ENCODE measurements at places on chromosomes 11 and 22.

DNA sequence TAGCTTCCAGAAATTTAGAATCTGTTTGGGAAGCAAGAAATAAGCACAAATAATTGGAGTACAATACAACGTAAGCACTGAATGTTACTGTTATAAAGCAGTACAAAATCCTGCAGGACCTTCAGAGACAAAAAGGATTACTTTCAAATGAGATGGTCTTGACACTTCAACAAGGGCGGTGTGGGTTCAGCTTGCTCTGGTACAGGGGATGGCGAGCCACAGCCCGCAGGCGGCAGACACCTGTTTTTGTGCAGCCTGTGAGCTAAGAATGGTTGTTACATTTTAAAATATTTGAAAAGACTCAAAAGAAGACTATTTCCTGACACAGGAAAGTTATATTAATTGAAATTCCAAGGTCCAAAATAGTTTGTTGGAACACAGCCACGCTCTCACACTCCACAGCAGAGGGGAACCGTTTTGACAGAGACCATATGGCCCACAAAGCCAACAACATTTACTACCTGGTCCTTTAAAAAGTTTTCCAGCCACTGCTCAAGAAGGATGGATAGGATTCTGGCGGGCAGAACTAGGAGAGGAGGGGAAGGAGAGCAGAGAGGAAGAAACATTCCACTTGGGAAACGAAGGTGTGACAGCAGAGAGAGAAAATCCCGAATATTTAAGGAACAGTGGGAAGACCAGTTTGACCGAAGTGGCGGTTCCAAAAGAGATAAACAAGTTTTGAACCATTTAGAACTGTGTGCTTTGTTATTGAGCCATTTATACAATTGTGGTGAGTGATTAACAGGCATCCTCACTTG, 6.3 kb downstream of the PRDM10 start:
- no peak for DNase-seq

DNA sequence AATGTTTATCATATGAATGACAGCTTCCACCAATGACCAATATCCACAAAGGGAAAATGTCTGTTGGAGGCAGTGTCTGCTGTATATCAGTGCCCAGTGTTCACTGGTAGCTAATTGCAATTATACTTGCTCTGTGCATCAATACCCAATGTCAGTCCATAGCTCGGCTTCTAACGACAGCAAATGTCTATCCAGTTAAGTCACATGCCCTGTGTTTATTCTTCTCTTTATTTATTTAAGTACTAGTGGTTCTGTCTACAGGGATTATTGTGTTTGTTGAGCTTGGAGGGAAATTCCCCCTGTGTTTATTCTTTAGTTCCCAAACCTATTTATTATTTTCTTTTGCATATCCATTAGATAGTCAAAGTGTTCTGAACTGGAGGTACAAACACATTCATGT, 18.6 kb downstream of the TSKU start:
- no peak for DNase-seq

DNA sequence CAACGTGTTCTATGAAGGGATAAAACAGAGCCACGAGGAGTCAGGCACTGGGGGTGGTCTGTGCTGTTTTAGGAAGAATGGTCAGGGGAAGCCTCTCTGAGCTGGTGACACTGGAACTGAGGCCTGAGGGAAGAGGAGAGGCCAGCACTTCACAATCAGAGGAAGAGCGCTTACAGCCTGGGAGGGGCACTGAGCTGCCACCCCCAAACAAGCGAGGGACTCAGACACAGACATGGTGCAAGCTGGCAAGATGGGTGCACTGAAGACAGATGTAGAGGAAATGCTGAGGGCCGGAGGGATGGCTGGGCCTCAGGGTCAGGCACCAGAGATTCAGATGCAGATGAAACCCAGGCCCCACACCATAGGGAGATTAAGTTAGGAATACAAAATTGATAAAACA, 40.0 kb upstream of the TP53I11 start:
- DNase-seq: no peak

GRCh38 chr11:74203966-74204365, 32.9 kb downstream of the PPME1 start:
- DNase-seq: no peak

DNA sequence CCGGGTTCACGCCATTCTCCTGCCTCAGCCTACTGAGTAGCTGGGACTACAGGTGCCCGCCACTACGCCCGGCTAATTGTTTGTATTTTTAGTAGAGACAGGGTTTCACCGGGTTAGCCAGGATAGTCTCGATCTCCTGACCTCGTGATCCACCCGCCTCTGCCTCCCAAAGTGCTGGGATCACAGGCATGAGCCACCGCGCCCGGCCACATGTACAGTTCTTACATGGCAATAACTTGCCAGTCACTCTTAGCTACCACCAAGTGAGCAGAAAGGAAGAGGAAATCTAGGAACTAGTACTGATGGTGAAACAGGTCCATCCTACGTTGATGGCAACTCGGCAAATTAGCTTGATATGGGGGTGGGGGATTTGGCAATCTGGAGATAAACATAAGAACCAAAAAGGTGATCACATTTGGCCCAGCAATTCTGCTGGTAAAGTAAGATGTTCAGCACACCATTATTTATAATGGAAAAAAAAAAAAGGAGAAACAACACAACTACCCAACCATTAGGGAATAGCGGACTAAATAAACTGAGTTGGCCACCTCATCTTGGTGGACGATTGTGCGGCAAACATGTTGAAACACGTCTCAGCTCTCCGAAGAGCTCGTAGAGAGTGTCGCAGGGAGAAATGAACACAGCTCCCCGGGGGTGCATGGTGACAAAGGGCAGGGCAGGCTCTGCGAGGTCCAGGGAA, 5.3 kb downstream of the NLRP6 start:
- DNase-seq: no peak

GRCh38 chr11:119449498-119449897, 26.5 kb upstream of the THY1 start:
- no peak for DNase-seq

- no peak for DNase-seq
Measured at GRCh38 chr11:119794756-119795155, 65.8 kb upstream of the NECTIN1 start.

GRCh38 chr11:15884777-15885540, 471.4 kb downstream of the SOX6 start:
- no peak for DNase-seq

- DNase-seq: no peak
Measured at GRCh38 chr11:70201882-70202861, 924 bp upstream of the FADD start.

- DNase-seq: no peak
Measured at GRCh38 chr11:47220401-47220821, 5.6 kb downstream of the DDB2 start.

DNA sequence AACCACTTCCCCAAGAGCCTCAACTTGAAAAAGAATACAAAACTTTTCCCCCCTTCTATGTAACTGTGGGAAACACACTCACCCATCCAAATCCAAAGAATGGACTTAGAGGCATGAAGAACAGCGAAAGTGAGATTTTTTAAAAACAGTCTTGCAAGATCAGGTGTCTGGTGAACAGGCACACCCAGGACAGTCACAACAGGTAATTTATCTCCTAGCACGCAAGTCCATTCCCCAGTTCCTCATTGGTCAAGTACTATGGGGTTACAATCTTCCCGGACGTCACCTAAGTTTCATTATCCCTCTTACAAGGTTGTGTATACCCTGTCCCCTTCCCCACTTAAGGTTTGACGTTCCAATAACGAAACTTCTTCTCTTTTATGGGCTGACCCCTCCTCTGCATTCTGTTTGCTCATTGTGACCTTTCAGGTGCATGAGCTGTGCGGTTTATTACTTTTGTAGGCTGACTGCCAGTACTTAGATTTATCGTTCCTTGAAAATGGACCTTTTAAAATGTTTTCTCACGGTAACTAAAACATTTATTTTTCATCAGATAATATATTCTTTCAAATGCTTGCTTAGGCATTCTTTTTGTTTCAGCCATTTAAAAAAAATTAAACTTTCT, 1401.9 kb downstream of the FAM181B start:
- no peak for DNase-seq

GRCh38 chr11:14678350-14678749, 34.7 kb downstream of the PDE3B start:
- DNase-seq: no peak

Measured in nucleus accumbens (tissue), 56 donors.